ENCODE measurements at places on chromosomes 2 and 18.

DNA sequence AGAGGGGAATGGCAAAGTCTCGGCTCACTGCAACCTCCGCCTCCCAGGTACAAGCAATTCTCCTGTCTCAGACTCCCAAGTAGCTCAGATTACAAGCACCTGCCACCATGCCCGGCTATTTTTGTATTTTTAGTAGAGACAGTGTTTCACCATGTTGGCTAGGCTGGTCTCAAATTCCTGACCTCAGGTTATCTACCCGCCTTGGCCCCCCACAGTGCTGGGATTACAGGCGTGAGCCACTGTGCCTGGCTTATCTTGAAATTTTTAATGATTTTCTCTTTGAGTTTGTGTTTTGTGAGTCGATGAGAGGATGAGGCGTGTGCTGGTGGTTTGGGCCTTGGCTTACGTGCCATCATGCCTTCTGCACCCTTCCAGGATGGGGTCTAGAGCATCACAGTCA is 101.3 kb upstream of the ST3GAL5 start:
- no peak for DNase-seq

GRCh38 chr18:73774811-73775509 is 372.7 kb downstream of the FBXO15 start:
- DNase-seq = peak; percentile 3

- no peak for DNase-seq
These were observed 165.2 kb downstream of the TWIST2 start for GRCh38 chr2:239012936-239013677.

- DNase-seq = no peak
These were observed 1.5 kb downstream of the ERBB4 start for GRCh38 chr2:212536817-212537725.

DNA sequence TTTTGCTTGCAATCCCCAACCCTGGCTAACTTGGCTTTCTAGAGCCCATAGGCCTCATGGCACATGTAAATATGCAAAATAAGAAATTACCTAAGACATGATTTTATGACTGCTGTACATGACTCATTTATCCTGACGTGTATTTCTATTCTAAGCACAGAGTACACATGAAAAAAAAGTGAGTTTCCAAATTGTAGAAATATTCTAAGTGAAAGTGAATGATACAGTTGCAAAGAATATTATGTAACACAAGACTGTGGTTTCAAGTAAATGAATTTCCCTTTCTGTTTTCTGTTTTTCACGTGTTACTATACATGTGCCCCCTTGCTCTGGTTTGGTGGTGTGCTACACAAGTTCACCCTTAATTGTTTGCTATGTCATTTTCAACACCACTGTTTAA is 162.4 kb downstream of the LRP1B start:
- no peak for DNase-seq

DNA sequence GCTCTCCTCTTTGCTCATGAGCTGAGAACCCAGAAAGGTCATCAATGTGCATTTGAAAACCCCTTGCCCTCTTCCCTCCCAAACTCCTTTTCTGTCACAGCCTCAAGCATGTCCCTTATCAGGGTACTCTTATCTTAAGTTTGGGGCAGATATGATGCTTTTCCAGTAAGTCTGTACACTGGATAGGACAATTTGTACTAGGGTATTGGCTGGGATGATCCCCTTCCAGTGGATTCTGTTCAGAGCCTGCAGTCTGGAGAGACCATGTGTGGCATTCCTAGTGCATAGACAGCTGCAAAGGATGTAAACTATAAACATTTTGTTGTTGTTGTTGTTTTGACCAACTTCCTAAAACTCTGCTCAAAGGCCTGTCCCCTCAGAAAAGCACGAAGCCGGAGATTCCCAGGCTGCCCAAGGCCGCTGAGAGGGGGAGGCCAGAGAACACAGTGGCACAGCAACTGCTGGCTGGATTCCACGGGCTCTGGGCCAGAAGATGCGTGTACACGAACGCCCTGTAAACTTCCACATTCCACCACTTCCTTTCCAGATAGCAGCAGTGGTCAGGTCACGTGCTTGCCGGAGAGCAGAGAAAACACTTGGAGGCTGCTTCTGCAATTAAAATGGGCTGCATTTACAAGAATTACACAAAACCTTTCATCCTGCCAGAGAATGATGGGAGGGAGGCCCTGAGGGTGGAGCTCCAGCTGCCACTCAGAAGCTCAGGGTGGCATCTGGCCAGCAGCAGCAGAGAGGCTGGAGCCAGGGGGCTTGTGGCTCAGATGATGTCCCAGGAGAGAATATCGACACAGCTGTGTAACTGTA is 42.1 kb downstream of the BMP10 start:
- DNase-seq = no peak

GRCh38 chr2:106921451-106921850 is 35.5 kb upstream of the ST6GAL2 start:
- DNase-seq = no peak

- DNase-seq = no peak
These were observed 155.9 kb upstream of the MAP3K20 start for GRCh38 chr2:172919732-172920131.

- DNase-seq = no peak
These were observed 490 bp downstream of the NDUFS1 start for GRCh38 chr2:206158563-206159345.

- DNase-seq = no peak
These were observed 95.1 kb upstream of the FOSL2 start for GRCh38 chr2:28297531-28297930.

GRCh38 chr2:7567646-7568045 is 650.4 kb downstream of the RNF144A start:
- DNase-seq = no peak

GRCh38 chr2:240512666-240513535 is 44.9 kb downstream of the ANKMY1 start:
- DNase-seq = no peak

DNA sequence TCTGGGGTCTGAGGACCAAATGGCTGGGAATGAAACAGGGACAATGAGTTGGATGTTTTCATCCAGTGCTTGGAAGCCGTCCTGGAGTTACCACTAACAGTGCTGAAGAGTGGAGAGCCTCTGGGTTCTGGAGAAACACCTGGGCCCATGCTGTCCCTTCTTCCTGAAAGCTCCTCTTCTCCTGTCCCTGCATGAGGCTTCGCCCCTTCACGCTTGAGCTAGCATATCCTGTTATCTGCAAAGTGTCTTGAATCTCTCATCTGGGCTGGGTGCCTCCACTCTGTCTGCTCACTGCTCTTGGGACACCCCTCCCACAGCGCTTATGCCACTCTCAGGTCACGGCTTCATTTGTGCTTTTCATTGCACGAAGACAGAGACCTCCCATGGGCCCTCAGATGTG is 154.5 kb downstream of the MYCN start:
- no peak for DNase-seq

DNA sequence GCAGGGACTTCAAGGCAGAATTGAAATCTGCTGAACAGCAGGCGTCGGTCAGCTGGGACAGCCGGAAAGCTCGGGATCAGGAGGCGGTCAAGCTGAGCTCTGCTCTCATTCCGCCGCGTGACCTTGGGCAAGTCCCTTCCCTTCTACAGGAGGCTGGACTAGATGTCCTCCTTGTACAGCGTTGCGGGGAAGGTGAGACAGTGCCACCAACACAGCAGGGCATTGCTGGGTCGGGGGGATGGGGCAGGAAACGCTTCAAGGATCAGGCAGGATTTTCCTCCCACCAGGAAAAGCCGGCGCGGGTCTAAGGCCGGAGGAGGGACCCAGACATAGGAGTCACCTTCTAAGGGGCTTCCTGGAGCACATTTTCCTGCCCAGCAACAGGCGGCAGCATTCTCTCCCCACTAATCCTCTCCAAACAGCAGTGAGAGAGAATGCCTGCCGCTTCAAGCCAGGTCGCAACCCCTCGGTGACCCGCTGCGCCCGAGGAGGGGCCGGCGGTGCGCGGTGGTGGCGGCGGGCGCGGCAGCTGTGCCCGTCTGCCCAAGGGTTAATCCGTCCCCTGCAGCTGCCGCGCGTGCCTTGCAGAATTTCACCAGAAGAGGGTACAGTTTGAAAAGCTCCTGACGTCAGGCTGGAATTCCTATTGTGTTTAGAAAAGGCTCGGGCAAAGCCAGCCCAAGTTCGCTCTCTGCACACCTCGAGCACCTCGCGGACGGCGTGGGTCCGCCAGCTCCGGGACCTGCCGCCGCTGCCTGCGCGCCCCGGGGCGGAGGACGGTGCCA is at the start of gene KCNF1:
KCNF1 (plus strand) TSS at position 644 of the 785 bp plus-strand sequence. CDS start 493 bp downstream, outside the sequence.
- DNase-seq = no peak

DNA sequence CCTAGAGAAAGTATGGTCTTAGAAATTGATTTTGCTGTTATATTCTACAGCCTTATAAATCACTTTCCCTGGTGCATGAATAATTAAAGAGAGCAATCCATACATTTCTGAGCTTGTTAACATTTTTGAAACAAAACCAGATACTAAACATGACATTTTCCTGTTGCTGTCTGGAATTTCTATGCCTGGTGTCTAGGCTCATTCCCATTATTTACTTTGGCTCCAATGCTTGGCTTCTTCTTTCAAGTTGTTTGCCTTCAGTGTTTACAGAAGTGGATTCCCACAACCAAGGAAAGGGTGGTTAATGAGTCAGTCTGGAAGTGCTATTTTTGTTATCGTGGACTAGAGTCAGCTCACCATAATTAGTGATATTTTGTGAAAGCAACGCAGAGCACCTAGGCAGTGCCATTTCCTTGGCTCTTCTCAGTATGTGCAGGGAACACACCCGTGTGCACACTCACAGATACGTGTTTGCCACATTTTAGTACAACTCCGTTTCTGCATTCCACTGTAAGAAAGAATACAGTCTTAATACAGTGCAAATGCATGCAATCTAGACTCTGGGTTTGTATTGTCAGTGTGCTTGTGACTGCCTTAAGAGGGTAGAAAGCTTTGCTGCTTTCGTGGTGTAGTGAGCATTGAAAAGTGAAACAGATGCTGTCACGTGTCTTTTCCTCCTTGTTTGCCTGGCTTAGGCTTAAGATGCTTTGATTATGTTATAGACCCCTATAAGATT is 185.0 kb upstream of the RASGRP3 start:
- DNase-seq = no peak

GRCh38 chr2:124692216-124692615 is 667.1 kb downstream of the CNTNAP5 start:
- no peak for DNase-seq

DNA sequence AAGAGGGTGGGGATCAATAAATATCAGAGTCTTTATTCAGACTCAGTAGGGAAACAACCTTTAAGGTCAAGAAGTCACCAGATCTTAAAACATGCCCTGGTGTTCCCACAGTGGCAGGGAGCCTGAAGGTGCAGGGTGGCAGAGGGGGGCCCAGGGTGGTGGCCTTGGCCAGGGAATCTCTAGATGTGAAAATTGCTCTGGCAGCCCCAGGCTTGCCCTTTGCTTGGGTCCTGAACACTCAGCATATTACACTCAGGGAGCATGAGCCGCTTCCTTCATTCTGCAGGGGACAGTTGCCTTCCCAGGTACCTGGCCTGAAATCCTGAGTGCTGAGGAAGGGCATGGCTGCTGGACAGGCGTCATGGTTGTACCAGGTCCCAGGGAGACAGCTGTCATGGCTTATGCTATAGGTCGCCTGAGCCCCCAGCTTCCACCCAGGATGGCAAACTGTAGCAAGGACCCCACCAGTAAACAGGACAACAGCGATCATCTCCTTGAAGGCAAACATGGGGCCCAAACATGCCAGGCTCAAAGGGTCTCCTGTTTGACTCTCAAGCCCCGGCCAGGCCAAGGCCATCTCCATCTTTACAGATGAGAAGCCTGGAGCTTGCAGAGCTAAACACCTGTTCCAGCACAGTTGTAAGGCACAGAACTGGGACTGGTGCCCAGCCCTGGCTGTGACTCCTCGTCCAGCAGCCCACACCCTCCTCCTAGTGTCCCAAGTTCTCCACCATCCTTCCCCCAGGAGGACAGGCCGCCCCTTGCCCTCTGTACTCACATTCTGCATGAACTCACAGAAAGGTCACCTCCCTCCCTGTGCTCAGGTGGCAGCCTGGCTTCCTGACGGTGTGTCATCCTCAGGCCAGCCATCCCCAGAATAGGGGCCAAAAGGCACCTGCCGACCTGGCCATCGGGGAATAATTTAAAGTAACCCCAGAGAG is 14.6 kb downstream of the ABCG8 start:
- DNase-seq = no peak

DNA sequence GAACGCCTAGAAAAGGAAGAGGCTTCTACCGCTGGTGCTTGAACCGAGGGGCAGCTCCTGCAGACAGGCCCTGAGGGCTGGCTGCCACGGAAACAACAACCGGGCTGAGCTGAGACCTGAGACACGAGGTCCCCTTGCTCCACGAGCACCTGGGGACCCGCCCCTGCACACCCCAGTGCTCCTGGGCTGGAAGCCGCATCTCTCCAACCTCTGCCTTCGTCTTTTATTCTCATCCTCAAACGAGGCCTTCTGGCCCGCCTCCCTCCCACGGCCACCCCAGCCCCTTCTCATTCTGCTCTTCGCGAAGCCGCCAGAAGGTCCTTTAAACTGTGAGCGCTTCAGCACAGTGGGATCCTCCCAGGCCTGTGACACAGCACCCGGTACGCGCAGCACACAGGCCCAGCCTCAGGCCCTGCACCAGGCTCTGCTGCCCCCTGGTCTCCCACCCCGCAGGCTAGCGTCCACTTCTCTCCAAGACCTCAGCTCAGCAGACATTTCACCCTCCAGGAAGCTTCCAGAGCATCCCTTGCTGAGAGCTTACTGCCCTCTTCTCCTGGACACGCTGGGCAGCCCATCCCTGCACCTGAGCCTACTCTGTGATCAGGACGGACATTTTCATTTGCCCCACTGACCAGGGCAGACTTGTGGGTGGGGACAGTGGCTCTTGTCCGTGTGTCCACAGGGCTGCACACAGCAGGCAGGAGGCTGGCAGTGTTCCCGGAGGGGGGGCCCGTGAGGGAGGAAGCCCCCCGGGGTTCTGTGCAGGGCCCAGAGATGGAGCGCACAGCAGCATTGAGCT is 149.7 kb downstream of the PXDN start:
- DNase-seq = no peak

- DNase-seq = no peak
These were observed 65.3 kb upstream of the CCDC85A start for GRCh38 chr2:56118474-56118873.

DNA sequence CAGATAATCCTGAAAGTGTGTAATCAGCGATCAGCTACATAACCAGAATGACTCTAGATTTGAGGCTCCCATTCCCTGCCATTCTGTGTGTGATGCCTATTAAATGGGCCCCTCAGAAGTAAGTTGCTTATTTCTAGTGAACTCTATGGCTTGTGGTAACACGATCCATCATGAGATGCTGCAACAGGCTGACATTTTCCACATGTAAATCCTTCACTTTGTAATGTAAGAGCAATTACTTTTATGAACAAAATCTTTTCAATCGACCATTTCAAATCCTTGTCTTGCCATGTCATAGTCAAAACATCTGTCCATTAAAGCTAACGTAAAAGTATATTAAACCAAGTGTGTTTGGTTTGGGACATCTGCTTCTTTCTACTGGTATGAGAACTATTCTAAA is 175.9 kb upstream of the ETAA1 start:
- no peak for DNase-seq
